ENCODE measurements at places on chromosomes 1 and 21.

DNA sequence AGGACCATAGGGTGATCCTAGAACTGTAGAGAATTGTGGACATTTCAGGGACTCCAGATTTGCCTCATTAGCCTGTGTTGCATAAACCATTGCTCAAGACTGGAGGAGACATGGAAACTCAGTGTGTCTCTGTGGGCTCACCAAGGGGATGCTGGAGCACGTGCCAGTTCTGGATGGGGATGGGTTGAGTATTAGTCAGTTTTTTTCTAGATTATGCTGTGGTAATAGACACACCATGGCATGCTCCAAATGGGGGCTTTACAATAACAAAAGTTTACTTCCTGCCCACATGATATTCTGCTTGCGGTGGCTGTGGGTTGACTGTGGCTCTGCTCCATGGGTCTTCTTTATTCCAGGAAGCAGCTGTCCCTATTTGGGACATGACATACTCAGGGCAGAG, 125.4 kb downstream of the FOXD2 start:
- no peak for DNase-seq

GRCh38 chr1:212514056-212514614, 81.4 kb downstream of the NENF start:
- no peak for DNase-seq

GRCh38 chr1:47914952-47915676, 82.1 kb downstream of the TRABD2B start:
- no peak for DNase-seq

- DNase-seq = no peak
Measured at GRCh38 chr1:216983823-216984222, 260.6 kb upstream of the ESRRG start.

GRCh38 chr1:77424236-77424635, 142.4 kb downstream of the AK5 start:
- DNase-seq = no peak

- DNase-seq = no peak
Measured at GRCh38 chr1:115065021-115065420, 24.3 kb downstream of the TSPAN2 start.

- DNase-seq = no peak
Measured at GRCh38 chr1:56660293-56660692, 15.2 kb downstream of the PRKAA2 start.

GRCh38 chr1:244628789-244629188, 24.1 kb upstream of the DESI2 start:
- DNase-seq = no peak

DNA sequence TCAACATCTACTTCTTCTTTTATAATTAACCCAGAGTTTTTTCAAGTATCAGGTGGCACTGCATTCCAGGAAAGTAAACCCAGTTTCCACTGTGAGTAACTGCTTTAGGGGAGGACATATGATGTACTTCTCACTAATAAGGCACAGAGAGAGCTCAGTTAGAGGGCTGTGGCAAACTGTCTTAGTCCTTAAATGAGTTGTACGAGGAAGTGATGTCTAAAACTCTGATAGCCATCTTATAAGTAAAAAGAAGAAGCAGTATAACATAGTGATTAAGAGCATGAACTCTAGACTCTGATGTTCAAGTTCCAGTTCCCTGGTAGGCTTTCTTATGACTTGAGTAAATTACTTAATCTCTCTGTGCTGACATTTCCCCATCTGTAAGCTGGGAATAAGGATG, 58.7 kb upstream of the PTGS2 start:
- no peak for DNase-seq

GRCh38 chr1:218591966-218592365, 246.8 kb downstream of the TGFB2 start:
- no peak for DNase-seq

DNA sequence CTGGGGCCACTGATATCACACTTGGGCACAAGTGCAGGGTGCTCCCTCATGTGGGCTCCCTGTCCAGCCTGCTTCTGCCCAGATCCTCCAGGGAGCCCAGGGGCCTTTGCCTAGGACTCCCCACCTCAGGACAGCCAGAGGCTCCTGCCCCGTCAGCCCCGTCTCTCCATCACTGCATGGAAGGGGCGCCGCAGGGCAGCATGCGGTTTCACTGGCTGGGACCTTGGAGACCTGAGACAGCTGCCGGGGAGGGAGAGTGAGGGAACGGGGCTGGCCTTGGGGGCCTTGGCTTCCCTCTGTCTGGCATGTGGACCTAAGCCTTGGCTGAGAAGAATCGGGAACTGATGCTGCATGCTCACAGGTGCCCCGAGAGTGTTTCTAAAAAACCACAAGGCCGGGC, 46.5 kb downstream of the KCNAB2 start:
- DNase-seq = no peak

DNA sequence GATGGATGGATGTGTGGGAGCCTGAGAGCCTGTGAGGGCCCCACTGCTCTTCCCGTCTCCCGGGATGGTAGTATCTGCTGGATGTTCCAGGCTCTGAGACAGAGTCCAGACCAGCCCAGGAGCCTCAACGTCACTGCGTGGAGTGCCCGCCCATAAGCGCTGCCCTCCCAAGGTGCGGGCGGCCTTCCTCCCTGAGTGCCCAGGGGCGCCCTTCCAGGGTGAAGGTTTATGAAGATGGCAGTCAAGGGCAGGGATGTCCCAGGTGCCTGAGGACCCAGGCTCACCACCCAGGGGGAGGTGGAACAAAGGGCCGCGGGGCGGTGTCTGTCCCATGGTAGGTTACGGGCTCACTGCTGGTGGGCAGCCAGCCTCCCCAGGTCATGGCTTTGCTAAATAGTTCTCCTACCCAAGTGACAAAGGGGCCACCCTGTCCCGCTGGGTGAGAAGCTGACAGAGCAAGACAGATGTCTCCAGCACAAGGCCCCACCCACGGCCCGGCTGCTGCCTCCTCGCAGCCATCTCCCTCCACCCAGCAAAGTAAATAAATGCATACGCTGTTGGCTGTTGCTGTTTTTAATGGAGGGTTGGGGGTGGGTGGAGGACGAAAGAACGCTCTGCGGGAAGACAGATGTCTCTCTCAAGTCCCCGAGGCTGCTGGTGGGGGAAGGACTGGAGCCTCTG, 9.0 kb upstream of the GPR153 start:
- no peak for DNase-seq

DNA sequence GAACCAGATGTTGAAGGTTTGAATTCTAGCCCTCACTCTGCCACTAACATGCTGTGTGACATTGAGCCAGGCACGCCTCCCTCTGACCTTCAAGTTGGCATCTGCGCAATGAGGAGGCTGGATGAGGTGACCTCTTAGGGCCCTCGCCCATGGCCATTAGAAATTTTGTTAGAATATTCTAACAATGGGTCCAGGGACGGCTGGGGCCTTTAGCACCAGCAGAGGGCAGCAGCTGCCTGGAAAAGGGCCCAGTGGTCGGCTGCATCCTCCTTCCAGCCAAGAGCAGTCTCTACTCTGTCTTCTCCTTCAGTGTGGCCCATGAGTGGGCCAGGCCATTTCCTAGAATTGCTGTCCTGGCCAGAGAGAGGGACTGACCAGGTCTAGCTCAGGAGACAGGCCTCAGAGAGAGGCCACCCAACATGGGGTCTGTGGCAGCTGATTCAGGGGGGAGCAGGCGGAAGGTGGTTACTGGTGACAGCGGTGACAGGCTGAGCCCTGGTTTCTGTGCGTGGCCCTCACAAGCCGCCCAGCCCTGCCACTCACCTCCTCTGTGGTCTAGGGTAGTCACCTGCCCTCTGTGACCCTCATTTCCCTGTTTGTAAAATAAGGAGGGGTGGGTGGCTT, 101.3 kb upstream of the ACTL8 start:
- DNase-seq = no peak

GRCh38 chr1:93756657-93757056, 75.0 kb upstream of the BCAR3 start:
- DNase-seq = no peak

GRCh38 chr21:15058854-15059263, 5.9 kb downstream of the NRIP1 start:
- no peak for DNase-seq

- DNase-seq = no peak
Measured at GRCh38 chr1:92929461-92929860, 31.8 kb downstream of the DIPK1A start.

DNA sequence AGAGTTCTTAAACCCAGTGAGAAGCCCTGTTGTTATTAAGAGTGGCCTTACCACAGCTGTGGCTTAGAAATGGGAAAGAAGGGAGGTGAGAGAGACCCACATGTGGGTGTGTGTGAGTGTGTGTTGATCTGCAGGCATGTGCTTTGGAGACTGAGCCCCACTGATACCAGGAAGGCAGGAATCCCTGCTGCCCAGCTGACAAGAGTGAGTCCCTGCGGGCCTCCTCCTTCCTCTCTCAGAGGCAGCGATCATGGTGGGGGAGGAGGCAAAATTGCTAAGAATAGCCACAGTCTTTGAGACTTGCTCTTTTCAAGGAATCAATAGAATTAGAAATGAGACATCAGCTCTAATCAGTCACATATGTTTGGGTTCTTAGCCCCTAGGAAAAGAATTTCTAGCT, 87.0 kb upstream of the WARS2 start:
- DNase-seq = no peak

DNA sequence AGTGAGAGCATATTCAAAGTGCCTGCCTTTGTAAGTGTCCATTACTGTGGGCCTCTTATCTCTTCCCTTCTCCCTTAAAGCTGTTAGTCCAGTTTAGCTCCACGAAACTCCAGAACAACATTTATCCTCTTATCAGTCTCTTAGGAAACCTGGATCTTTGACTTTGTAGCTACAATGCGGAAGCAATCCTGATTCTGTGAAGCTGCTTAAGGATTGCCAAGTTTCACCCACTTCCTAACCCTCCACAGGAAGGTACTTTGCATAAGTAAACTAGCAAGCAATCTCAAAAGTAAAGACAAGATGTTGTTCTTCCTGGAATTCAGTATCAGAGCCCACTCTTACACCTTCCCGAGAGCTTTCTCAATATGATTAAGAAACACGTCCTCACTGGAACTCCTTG, 164.9 kb upstream of the USP25 start:
- no peak for DNase-seq

DNA sequence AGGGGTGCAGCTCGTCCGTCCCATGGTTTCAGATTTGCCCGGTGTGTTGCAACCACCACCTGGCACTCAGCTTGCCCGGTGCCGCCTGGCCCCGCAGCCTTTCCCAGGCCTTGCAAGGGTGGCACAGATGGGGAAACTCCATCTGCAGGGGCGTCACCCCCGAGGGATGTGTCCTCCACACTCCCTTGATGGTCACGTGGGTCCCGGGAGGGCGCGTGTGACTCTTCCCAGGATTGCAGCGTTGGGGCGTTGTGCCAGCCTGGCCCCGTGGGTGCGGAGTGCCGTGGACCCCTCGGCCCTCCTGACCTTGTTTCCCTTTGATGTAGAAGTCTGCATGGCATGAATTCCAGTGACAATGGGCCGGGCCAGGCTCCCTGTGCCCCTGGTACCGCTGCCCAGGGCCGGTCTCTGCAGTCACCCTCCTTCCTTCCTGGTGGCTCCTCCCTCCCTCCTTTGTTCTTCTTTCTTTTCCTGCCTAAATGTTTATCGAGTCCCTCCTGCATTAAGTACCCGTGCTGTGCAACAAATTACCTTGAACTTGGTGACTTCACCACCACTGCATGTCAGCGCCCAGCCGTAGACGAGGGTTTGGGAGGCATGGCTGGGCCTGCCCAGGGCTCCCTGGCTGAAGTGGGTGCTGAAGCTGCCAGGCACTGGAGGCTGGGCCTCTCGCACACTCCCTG, 22.9 kb downstream of the RRP1 start:
- DNase-seq = no peak

DNA sequence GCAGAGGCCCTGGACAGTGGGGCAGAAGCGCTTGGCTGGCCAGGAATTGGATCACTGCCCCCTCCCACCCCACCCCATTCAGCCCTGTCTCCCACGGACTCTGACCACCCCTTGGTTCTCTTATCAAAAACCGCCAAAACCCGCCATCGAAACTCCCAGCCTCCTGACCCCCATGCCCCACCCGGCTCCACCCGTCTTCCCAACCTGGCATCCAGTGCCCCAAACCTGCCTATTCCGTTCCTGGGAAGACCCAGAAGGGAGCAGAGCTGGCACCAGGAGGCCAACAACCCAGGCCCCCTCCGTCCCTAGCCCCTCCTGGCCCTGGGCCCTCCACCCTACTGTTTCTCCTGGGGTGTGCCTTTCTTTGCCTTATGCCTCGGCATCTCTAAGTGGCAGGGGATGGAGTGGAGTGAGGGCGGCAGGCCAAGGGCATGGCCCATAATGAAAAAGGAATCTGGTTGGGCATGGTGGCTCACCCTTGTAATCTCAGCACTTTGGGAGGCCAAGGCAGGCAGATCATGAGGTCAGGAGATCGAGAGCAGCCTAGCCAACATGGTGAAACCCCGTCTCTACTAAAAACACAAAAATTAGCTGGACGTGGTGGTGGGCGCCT, 16.5 kb upstream of the EPHA2 start:
- no peak for DNase-seq

DNA sequence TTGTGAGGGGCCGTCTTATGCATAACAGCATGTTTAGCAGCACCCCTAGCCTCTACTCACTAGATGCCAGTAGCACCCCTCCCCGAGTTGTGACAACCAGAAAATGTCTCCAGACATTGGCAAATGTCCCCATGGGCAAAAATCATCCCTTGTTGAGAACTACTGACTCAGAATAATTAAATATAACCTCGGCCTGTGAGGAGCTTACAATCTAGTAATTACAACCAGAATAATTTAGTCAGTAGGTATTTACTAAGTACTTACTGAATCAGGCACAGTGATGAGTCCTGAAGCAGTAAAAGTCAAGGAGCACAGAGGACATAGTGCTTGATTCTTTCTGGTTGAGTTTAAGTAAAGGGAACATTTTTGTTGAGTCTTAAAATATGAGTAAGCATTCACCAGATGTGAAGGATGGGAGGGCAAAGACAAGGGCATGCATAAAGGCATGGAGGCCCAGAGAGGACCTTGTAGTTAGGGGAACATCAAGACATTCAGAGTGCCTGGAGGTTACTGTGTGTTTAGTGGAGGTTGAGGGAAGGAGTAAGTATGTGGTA, 44.1 kb upstream of the KCNQ4 start:
- DNase-seq = no peak

DNA sequence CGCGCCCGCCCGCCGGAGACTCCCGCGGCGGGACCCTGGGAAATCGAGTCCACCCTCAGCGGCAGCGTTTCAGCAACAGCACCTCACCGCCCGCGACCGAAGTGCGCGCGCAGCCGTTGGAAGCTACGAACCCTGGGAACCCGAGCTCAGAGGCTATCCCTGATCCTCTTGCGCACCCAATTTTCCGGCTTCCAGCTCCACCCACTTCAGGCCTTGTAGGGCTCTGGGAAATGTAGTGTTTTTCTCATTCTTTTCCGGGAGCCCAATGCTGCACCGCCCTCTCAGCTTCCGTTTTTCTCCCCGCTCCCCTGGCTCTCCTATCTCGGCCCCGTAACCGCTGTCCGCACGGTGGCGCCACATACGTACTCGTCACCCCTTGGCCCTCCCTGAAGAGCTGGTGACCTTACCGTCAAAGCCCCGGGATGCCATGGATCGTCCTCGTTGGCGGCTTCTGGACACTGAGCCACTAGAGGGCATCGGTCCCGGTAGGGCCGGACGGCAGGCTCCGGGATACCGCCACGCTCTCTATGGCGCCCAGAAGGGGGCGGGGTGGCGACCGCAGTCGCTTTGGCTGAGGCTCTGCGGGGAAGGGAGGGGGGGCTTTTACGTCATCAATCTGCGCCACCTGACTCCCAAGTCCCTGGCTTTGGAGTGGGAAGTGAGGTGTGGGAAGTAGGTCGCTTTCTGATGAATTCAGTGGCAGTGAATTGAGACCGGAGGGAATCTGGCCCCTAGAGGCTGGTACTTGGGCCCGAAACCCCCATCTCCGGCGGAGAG, at the start of the genes ODR4 and TPR:
Gene ODR4, plus strand, starts transcription at position 687 of the 777 bp plus-strand sequence. CDS start 3,948 bp downstream, outside the sequence.
Gene TPR, minus strand, starts transcription at position 102 of the 777 bp plus-strand sequence. CDS start 225 bp downstream, outside the sequence.
- DNase-seq = peak; percentile 92

GRCh38 chr1:91799863-91800262, 86.1 kb downstream of the TGFBR3 start:
- DNase-seq = no peak
